ENCODE measurements at places on chromosomes 5 and 9.

DNA sequence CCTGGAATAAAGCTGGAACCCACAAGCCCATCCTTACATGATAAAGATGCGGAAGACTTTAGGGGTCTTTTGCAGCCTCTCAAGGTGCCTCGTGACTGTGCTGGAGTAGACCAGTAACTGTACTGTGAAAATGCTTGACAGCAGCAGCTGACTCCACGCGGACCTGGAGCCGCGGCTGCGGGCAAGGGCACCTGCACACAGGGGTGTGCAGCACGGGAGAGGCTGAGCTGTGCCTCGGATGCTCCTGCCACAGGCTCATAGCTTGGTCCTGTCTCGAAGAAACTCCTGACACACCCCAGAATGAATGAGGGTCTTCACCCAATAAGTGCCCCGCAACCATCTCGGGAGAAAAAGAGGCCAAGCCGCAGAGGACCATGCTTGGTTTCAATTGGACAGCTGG, 40.3 kb upstream of the CEP72 start:
- DNase-seq = no peak

- DNase-seq = no peak
Measured at GRCh38 chr9:131733541-131734061, 6.3 kb downstream of the RAPGEF1 start.

DNA sequence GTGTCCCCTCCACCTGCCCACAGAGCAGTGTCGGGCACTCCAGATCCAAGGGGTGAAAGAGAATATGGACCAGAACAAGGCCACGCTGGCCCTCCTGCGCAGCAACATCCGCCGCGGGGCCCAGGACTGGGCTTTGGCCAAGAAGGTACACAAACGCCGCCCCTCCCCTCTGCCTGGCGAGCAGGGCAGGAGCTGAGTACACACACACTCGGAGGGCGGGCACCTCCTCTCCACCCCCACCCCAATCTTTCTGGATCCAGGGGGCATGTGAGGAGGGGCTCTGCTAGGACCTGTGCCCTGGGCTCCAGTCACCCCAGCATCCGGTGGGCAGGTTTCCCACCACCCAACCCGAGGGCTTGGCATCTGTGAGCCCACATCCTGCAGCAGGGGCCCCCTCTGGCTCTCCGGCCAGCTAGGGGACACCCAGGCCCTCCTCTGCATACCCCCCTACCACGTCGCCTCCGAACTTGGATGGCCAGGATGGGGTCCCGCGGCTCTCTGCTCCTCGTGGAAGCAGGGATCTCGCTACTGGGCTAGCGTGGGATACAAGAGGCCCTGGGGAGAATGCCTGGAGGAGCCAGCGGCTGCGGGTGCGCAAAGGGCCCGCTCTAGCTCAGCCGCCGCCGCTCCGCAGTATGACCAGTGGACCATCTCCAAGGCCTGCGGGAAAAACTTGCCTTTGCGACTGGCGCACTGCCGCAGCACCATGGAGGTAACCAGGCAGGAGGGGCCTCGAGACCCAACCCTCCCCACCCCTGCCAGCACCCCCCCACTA, 3.1 kb downstream of the CCDC183 start:
- DNase-seq = no peak

- DNase-seq = no peak
Measured at GRCh38 chr5:134028496-134028895, 23.7 kb upstream of the VDAC1 start.

DNA sequence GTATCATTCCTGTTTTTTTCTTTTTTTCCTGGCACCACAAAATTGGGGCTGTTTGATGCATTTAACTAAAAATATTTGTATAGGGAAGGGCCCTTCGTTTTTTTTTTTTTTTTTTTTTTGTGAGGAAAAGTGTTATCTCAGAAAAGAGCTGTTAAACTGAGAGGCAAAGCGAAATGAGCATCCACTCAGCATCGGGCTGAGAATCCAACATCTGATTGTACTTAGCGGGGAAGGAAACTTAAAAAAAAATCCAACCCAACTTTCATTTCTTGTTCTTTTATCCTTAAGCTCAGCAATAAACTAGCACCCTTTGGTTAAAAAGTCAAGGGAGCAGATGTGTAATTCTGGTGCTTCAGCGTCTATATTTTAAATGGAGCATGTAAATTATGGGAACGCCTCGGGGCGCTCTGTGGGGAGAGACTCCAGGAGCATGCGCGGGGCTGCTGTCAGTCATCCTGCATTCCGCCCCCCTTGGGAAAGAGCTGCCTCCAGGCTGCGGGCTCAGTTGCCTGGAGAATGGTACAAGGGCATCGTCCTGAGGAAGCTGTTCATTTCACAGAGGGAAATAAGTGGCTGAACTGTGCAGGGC, 33.3 kb downstream of the DMRT2 start:
- peak; percentile 80 for DNase-seq

- no peak for DNase-seq
Measured at GRCh38 chr9:76161541-76161940, 232.7 kb downstream of the RFK start.

GRCh38 chr5:134437847-134438581, 26.3 kb upstream of the CDKN2AIPNL start:
- DNase-seq = peak; percentile 53

GRCh38 chr9:130471411-130472183, 26.8 kb downstream of the ASS1 start:
- no peak for DNase-seq

DNA sequence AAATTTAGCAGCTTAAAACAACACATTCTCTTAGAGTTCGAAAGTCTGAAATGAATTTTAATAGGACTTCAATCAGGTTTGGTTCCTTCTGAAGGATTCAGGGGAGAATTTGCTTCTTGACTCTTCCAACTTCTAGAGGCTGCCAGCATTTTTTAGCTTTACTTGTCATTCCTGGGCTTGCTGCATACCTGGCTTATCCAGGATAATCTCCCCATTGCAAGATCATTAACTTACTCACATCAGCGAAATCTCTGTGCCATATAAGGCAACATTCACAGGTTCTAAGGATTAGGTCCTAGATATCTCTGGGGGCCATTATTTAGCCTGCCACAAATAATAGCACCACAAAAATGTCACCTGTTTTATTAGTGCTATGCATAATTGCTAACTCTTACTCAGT, 46.2 kb upstream of the PCSK5 start:
- no peak for DNase-seq

GRCh38 chr9:86637515-86637914, 283.3 kb upstream of the TUT7 start:
- DNase-seq = peak; percentile 19

DNA sequence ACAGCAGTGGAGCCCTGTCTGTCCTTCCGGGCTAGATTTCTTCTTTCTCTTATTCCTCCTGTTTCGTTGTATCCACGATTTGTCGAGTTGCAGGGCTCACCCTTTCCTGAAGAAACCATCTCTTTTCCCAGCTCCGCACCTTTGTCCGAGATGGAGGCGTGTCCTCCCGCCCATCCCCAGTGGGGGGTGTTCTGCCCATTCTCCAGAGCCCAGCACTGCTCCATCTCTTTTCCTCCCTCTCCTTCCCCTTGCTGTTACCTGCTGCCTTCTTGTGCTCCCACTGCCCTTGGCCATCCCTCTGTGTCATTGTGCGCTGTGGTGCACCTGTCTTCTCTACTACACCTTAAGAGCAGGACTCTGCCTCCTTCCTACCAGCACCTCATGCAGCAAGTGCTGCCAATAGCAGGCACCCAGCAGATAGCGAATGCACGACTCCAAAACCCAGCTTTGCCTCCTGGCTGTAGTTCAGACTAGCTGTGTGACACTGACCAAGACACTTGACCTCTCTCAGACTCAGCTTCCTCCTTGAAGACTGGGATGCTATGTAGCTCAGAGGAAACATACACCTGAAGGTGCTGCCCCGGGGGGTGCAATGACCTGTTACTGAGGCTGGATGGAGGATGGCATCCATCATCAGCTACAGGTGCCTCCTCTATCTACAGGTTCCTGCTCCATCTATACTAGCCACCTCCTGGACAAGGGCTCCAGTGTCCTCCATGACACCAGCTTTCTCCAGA, 8.9 kb downstream of the OR13J1 start:
- DNase-seq = no peak

DNA sequence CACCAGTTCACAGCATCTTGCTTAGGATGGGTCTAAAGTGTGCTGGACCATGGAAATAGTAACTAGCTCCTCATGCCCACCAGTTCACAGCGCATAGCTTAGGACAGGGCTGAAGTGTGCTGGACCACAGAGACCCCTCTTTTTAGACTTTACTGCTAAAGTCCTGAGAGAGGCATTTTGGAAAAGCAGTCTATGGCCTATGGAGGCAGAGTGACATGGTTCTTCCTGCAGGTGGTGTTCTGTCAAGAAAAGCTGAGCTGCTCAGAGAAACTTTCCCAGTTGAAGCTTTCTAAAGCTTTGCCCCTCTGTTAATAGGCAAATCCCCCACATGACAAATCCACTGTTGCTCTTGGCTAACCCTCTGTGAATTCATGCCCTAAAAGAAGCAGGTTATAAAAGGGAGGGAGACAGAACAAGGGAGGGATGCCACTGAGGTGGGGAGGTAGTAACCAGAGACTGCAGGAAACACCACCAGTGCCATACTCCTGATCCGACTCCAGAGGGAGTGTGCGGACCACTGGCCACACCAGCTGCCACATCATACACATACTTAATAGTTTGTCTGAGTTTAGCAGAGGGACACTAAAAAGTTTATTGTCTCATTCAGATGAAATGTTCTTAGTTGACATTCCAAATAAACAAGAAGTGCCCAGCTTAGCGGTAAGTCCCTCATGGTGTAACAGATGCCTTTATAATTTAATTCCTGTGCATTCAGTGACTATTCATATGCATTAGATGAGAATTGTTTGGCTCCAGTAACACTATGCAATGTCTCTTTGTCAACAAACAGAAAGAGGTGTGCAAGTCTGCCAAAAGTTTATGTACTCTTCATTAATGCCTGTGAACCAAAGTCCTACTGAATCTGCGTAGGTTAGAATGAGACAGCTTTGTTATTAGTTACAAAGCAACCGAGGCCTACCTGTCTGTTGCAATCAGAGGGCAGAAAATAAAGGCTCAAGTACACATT, 236.2 kb upstream of the NFIL3 start:
- DNase-seq = no peak

DNA sequence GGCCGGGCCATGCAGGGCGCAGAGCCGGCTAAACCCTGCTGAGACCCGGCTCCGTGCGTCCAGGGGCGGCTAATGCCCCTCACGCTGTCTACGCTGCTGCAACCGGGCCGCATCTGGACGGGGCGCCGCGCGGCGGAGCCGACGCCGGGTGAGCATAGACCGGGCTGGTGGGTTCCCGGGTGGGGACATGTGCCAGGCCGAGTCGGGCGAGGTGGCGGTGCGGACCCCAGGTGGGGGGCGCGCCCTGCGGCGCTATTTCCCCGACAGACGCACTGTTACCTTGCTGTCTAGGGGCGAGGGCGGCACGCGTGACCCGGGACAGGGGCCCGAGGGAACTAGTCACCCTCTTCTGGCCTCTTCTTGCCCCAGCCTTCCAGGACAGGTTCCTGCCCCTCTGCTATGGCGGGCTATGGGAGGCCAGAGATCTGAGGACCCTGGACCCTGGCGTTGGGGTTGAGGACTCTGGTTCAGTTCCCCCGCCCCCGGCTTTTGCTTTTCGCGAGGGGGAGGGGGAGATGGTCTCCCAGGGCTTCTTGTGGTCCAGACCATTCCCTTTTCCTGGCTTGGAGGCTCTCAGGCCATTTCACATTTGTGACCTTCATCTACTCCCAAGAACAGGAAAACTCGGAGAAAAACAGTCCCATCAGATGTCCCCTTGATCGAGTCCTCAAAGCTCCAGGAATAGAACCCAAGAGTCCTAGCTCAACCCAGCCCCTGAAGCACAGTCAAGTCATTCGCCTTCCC, 536 bp downstream of the SLC27A4 start:
- no peak for DNase-seq

- DNase-seq = no peak
Measured at GRCh38 chr9:137876781-137877386, 698 bp upstream of the CACNA1B start.

DNA sequence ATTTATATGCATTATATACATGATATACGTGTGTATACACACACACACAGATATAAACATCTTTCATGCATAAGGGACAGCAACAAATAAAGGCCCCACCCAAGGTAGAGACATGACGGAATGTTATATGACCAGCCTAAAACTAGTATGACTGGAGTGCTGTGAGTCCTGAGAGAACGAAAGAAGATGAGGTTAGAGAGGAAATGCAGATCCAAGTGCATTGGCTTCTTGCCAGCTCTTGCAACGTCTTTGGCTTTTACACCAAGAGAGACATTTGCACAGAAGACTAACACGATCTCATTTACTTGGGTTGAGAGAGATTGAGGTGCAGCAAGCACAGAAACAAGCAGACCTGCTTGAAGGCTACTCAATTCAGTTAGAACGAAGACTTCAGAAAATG, 23.0 kb downstream of the CDH10 start:
- no peak for DNase-seq

DNA sequence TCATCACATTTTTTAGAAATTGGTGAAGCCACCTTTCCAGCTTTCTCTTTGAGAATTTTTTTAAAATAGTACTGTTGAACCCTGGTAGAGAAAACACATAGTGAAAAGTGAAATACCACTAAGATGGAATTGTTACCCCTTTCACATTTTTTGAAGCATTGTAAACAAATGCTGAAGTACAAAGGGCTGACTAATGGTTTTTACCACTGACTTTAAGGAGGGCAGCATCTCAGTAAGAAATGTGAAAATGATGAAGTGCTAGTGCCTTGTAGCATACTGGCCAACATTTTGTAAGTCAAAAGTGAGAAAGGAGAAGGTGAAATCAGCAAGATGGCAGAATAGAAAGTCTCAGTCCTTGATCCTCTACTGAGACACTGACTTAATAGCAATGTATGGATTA, 320.6 kb downstream of the PJA2 start:
- DNase-seq = no peak

DNA sequence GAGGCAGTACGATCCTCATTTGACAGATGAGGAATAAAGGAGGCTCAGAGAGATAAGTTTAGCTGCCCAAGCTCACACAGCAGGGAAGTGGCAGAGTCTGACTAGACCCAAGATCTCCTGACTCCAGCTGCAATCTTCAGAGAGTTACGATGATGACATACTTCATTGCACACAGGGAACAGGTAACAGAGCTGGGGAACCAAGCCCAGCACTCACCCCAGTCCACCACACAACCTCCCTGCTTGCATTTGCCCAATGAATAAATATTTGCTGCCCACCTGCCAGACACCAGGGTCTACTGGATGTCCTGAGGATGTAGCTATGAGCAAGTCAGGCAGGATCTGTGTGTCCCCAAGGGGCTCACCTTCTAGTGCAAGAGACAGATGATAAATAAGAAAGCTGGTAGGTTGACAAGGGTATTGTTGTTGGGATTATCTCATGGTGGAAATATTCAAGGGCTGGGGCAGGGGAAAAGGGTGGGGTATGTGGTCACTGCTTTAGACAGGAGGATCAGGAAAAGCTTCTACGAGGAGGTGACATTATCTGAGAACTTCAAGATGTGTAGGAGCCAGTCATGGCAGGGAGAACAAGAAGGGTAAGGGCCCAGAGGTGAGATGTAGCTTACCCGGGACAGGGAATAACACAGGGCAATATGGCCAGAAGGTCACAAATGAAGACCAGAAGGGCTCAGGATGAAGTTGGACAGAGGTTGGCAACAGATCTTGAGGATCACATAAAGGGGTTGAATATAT, 28.6 kb upstream of the CPEB4 start:
- DNase-seq = no peak

GRCh38 chr5:41247135-41247534, 33.8 kb upstream of the C6 start:
- DNase-seq = no peak
